ENCODE measurements at places on chromosomes 7 and 10.
A peak's percentile ranks its signal among the peaks of the same experiment; 100 is the strongest.

GRCh38 chr10:89171263-89171872 lies 35.7 kb downstream of the CH25H start:
- H3K27ac ChIP-seq, result no peak overlapping the region
- H3K36me3 ChIP-seq, result no peaks in the 10 kb centered on the region
- DNase-seq, result no peak
- peaks cover 3% of the 10 kb centered on the region for H3K27me3 ChIP-seq

DNA sequence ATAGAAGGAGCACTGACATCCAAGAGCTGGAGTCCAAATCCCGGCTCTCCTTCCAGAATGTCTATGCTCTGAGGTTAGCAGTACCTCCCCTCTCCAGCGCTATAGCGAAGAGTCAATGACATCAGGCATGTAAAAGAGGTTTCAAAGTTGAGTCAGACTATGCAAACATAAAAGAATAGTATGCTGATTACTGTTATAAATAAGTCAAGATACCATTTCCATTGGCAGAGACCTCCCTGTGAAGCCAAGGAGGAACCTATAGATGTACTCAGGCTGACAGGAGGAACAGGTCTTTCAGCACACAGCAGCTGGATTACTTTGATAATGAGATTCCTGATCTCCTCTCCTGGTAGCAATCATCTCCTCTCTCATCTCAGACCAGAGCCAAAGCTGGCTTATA lies 103.9 kb upstream of the EFCAB10 start:
- H3K4me1 ChIP-seq, result no peaks in the 10 kb centered on the region
- H3K4me3 ChIP-seq, result no peak overlapping the region
- no peak for DNase-seq
- no peaks in the 10 kb centered on the region for H3K27me3 ChIP-seq

GRCh38 chr10:69957241-69957885 lies 95.3 kb upstream of the MACROH2A2 start:
- H3K4me3 ChIP-seq, result no peak overlapping the region
- no peaks in the 10 kb centered on the region for H3K27me3 ChIP-seq
- no peaks in the 10 kb centered on the region for H3K36me3 ChIP-seq
- H3K4me1 ChIP-seq, result peaks cover 6% of the 10 kb centered on the region
- no peak for DNase-seq

DNA sequence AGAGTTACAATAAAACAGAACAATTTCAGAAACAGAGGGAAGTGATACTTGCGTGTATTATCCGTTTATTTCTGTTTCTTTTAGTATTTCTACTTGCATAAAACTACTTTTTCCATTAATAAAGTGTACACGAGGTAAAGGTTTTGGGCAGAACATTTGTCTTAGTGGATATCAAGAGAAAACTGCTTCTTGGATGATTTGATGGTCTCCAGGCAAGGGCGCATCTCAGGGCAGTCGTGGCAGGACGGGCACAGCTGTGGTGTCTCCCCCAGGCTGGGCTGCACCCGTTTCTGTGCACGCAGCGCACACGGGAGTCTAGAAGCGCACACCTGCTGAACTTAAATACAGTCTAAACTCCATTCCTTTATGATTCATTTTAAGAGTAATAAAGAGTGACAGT lies 23.4 kb upstream of the RNF32 start:
- peak overlapping the region; percentile 69 for H3K27ac ChIP-seq
- DNase-seq, result peak; percentile 41
- no peaks in the 10 kb centered on the region for H3K4me1 ChIP-seq
- H3K4me3 ChIP-seq, result no peak overlapping the region
- H3K36me3 ChIP-seq, result no peaks in the 10 kb centered on the region

DNA sequence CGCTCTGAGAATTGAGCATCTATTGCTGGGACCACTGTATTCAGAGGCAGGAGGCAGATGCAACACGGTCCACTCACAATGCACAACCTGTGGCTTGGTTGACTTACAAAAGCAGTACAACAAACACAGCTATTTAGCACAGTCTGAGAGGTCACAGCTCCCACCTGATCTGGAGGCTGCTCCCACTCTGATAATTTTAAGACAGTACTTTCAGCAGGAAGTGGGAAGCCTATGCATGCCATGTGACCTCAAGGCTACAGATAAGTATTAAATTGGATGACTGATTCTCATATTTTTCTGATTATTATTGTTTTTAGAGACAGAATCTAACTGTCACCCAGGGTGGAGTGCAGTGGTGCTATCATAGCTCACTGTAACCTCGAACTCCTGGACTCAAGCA lies 659.3 kb downstream of the PARD3 start:
- no peak for DNase-seq
- no peaks in the 10 kb centered on the region for H3K36me3 ChIP-seq
- no peak overlapping the region for H3K4me3 ChIP-seq
- H3K4me1 ChIP-seq, result no peaks in the 10 kb centered on the region

DNA sequence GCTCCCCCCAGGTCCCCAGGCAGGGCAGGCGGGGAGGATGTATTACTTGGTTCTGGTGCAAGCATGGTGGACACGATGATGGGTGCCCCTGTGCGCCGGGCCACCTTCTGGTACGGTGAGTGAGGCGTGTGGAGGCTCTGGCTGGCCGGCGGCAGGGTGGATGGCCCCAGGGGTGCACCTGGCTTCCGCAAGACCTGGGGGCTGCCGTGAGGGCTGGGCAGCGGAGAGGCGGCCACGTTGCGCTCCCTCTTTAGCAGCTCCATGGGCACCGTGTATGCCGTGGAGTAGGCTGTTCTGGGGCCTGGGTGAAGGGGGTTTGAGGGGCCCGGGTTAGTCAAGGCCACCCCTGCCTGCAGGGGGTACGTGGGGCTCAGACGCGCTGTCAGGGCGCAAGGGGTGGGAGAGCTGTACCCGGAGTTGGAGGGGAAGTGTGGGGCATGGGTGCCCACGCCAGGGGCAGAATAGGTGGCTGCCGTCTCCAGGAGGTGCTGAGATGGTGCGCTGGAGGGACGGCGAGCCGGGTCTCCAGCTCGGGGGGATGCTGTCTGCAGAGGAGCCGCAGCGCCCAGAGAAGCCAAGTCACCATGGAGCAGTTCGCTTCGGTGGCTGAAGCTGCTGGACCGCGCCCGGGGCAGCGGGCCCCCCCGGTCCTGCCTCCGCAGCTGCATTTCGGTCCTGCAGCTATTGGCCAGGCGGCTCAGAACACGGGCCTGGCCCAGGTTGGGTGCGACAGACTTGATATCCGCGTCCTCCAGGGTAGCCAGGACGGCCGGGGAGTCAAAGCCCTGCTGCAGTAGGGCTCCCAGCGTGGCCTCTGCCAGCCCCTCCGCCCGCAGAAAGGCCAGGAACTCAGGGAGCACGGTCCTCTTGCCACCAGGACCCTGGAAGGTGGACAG lies 84.4 kb downstream of the ZRANB1 start:
- H3K4me3 ChIP-seq, result no peak overlapping the region
- H3K36me3 ChIP-seq, result no peaks in the 10 kb centered on the region
- no peaks in the 10 kb centered on the region for H3K27me3 ChIP-seq
- DNase-seq, result no peak
- H3K4me1 ChIP-seq, result peaks cover 22% of the 10 kb centered on the region
- no peak overlapping the region for H3K27ac ChIP-seq

DNA sequence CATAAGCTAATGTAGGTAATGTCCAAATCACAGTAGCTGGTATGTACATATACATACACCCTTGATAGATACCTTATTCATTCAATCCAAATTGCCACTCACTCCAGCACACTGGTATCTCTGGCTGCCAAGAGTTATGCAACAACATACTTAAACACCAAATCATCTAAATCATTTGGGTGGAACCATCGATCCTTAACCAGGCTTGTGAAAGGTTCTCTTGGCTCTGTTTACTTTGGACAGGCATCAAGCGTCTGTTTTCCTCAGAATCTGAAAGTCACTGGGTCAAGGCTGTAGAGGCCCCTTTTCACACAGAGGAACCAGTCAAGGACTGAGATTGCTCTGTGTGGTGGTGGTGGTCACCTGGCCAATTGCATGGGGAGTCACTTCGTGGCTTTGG lies 24.6 kb downstream of the JAZF1 start:
- no peaks in the 10 kb centered on the region for H3K36me3 ChIP-seq
- H3K4me3 ChIP-seq, result no peak overlapping the region
- DNase-seq, result no peak

- H3K27me3 ChIP-seq, result no peaks in the 10 kb centered on the region
- H3K4me3 ChIP-seq, result no peak overlapping the region
- H3K36me3 ChIP-seq, result no peaks in the 10 kb centered on the region
- H3K4me1 ChIP-seq, result peaks cover 7% of the 10 kb centered on the region
- no peak for DNase-seq
- H3K27ac ChIP-seq, result peak overlapping the region; percentile 24
These were observed 37.1 kb downstream of the CCDC71L start for GRCh38 chr7:106623853-106624252.

GRCh38 chr7:111092406-111093236 lies 1.7 kb downstream of the LRRN3 start:
- no peak for DNase-seq
- H3K36me3 ChIP-seq, result no peaks in the 10 kb centered on the region
- H3K27ac ChIP-seq, result no peak overlapping the region
- H3K4me1 ChIP-seq, result no peaks in the 10 kb centered on the region

- no peak for DNase-seq
- no peak overlapping the region for H3K27ac ChIP-seq
- no peaks in the 10 kb centered on the region for H3K27me3 ChIP-seq
- H3K4me3 ChIP-seq, result no peak overlapping the region
These were observed 351.1 kb downstream of the PARD3 start for GRCh38 chr10:34464000-34464399.

DNA sequence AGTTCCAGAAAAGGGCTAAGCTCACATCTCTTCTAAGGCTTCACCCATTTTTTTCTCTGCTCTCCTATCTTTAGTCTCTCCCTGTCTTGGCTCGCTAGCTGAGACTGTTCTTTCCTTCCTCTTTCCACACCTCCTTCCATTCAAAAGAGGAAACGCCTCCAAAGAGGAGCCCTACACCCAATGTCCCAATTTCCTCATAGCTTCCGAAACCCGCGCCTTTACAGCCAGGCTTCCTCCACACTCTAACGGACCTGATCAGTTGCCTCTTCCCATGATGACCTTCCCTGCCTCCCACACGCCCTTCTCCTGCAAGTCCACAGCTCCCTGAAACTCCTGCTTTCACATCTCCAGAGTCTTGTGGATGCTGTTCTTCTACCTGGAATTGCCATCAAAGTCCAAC lies 71.7 kb downstream of the COBL start:
- H3K4me3 ChIP-seq, result no peak overlapping the region
- no peak for DNase-seq
- H3K27ac ChIP-seq, result no peak overlapping the region
- peaks cover under 1% of the 10 kb centered on the region for H3K4me1 ChIP-seq

- no peaks in the 10 kb centered on the region for H3K27me3 ChIP-seq
- H3K27ac ChIP-seq, result peak within 1 kb of the TSS; percentile 75
- H3K4me3 ChIP-seq, result peak within 1 kb of the TSS; percentile 2
- DNase-seq, result peak; percentile 86
These were observed at the start of gene ANKRD22 for GRCh38 chr10:88851706-88852105. Gene ANKRD22, minus strand, starts transcription at chr10:88851844. Its CDS starts 237 bp downstream, at chr10:88851607.

DNA sequence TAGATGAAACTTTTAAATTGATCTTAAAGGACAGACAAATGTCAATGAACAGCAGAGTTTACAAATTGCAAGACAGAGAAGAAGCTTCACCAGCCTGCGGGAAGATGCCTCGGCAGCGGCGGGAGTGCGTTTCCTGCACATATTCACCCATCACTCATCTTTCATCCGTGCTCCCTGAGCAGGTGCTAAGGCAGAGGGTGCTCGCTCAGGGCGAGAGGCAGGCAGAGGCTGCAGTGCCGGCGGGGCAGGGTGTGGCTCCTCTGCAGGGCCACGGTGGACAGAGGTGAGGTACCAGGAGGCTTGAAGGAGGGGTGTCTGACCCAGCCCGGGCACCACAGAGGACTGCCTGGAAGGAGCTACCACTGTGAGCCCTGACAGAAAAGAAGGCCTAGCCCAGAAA lies 155.2 kb upstream of the PPP2R2D start:
- no peak overlapping the region for H3K4me3 ChIP-seq
- DNase-seq, result no peak
- H3K36me3 ChIP-seq, result no peaks in the 10 kb centered on the region
- H3K27ac ChIP-seq, result no peak overlapping the region
- H3K4me1 ChIP-seq, result no peaks in the 10 kb centered on the region
- H3K27me3 ChIP-seq, result peaks cover 9% of the 10 kb centered on the region

GRCh38 chr7:28939844-28940544 lies 18.1 kb downstream of the TRIL start:
- no peak overlapping the region for H3K4me3 ChIP-seq
- H3K36me3 ChIP-seq, result no peaks in the 10 kb centered on the region
- H3K27ac ChIP-seq, result no peak overlapping the region

DNA sequence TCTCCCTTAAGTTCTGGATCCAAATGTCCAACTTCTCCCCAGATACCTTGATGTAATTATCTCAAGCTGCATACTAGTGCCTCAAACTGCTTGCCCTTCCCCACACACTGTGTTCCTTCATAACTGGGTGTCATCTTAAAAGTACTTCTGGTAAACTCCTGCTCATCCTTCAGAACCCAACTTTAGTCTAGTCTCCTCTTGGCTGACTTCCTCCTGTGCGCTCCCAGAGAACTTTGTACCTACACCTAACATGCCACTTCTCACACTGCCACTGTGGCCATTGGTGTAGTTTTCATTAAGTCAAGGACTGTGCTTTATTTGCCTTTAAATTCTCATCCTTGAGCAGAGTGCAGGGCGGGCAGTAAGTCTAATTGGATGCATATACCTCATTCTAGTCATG lies 575.2 kb upstream of the GALNT17 start:
- H3K27ac ChIP-seq, result no peak overlapping the region
- H3K36me3 ChIP-seq, result no peaks in the 10 kb centered on the region
- H3K4me1 ChIP-seq, result no peaks in the 10 kb centered on the region
- H3K27me3 ChIP-seq, result no peaks in the 10 kb centered on the region
- DNase-seq, result no peak

DNA sequence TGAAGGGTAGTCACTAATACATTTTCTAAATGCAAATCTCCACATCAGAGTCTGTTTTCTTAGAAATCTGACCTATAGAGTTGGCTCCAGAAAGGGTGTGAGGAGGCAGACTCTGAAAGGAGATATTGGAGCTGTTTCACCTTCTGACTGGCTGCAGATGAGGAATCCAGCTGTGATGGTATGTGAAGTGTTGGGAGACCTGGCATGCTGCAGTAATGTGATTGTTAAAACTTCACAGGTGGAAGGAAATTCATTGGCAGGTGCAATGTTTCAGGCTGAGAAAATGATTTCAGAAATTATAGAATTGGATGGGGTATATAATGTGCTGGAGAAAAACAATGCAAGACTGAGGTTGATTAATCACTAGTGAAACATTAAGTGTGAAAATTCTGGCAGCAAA lies 1134.0 kb upstream of the LRRN3 start:
- no peaks in the 10 kb centered on the region for H3K36me3 ChIP-seq
- no peaks in the 10 kb centered on the region for H3K4me1 ChIP-seq
- H3K4me3 ChIP-seq, result no peak overlapping the region
- H3K27me3 ChIP-seq, result no peaks in the 10 kb centered on the region

- peak overlapping the region; percentile 64 for H3K27ac ChIP-seq
- H3K4me1 ChIP-seq, result peaks cover 62% of the 10 kb centered on the region
- DNase-seq, result no peak
These were observed 51.0 kb downstream of the UNC5B start for GRCh38 chr10:71263376-71263775.

DNA sequence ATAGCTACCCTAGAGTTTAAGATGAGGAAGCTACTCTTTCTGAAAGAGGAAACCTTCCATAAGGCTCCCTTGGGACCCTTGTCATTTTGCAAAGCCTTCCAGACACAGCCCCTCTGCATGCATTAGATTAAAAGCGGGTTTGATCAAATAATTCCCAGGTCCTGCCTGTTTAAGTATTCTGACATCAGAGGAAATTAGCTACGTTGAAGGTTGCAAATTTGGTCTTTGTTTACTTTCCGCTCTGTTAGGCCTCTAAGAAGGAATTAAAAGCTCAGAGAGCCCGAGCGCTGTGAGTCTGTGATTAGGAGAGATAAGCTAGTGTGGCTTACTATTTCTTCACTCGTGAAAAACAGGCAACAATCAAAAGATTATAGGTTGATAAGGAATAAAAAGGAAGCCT lies 1.4 kb upstream of the THSD7A start:
- no peak overlapping the region for H3K4me3 ChIP-seq
- no peaks in the 10 kb centered on the region for H3K36me3 ChIP-seq
- no peaks in the 10 kb centered on the region for H3K4me1 ChIP-seq
- H3K27me3 ChIP-seq, result peaks cover 17% of the 10 kb centered on the region
- no peak for DNase-seq
